ENCODE measurements at places on chromosomes 4 and X.

- DNase-seq = peak; percentile 19
Measured at GRCh38 chr4:114598191-114599121, at the start of gene UGT8. Gene UGT8 (plus strand): TSS chr4:114598807. CDS start chr4:114622881, 24,074 bp downstream.

DNA sequence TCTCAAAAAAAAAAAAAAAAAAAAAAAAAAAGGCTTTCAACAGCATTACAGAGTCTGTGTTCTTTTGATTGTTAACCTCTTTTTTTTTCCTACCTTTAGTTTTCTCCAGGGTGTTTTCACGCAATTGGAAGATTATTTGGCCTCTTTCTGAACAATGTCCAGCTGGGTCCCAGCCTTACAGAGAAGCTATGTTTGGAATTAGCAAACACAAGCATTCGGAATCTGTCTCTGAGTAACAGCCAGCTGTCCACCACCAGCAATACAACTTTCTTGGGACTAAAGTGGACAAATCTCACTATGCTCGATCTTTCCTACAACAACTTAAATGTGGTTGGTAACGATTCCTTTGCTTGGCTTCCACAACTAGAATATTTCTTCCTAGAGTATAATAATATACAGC is 13.3 kb downstream of the TLR3 start:
- DNase-seq = no peak

GRCh38 chr4:152448038-152448707 is 87.7 kb downstream of the FBXW7 start:
- no peak for DNase-seq

GRCh38 chr4:134117392-134118183 is 84.0 kb downstream of the PABPC4L start:
- no peak for DNase-seq

DNA sequence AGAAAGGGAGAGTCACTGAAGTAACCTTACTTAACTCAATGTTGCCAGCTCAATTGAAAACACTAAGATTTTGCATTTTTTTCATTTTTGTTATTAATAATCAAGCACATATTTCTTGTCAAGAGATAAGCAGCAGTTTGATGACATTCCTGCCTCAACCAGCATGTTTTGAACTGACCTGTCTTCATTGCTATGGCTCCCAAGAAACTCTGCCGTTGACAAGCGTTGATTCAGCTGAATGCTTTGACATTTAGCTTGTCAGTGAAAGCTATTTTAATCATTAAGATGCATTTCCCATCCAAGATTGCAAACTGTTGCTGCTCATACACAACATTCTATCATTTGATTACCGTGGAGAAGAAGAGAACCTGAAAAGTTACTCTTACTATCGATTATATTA is 5.9 kb downstream of the NAA11 start:
- no peak for DNase-seq

GRCh38 chr4:17780501-17781299 is 721 bp downstream of the FAM184B start:
- DNase-seq = no peak

GRCh38 chr4:47484168-47484567 is 907 bp upstream of the ATP10D start:
- DNase-seq = no peak

DNA sequence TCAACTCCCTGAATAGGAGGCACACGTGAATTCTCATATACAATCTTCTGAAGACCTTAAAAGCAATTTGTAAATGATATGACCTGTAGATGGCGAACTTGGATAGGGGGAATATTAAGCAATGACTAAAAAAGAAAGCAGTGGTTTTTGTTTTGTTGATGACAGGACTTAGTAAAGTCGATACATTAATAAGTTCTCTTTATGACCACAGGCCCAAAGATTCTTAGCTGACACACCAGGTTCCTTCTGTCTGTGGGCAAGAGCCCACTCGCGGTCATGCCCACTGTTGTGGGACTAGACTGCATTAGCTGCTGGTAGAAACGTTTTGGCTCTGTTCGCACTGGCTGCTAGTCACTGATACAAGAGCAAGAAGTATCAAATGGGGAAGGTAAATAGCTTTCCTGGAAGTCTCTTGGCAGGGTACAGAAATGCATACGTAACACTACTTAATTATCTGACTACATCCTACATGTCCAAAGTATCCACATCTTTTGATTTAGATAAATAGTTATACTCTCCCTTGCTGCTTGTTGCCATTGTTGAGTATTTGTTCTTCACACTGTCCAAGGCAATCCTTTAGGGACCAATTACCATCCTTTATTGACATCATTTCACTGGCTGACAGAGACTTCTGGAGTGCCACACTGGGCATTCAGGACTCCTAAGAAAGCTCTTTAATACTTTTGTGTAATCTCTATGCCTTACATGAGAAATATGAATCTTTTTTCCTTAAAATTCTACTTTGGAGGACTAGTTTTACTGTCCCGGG is 31.0 kb downstream of the ALPK1 start:
- DNase-seq = no peak

DNA sequence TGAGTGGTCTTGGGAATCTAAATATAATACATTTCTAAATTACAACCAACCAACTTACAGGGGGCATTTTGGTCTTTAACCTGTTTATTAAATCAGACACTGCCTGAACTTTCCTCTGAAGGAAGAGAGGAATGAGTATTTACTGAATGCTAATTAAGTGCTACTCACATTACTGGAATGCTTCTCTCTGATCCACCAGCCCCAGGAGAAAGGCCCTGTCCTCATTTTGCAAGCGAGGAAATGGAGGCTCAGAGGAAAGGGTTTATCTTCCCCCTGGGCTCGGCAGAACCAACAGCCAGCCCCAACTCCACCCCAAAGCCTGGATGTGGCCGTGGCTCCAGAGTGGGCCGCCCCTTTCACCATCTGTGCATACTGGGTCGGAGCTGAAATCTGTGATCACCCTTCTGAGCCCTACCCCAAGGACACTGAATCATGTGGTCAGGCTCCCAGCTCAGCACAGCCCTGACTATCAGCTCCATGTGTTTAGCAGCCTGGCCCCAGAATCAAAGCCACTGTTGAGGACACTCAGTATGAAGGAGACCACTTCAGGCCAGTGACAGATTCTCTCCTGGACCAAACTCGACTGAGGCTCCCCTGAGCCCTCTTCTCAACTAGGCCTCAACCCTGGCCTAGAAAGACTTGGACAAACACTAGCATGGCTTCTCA is 56.7 kb upstream of the ENPP6 start:
- no peak for DNase-seq

DNA sequence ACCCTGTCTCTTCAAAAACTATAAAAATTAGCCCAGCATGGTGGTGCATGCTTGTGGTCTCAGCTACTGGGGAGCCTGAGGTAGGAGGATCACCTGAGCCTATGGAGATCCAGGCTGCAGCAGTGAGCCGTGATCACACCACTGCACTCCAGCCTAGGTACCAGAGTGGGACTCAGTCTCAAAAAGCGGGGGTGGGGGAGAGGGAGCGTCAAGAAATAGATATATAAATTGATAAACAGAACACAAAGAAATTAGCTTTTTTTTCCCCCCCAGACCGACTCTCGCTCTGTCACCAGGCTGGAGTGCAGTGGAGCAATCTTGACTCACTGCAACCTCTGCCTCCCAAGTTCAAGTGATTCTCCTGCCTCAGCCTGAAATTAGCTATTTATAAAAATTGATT is 14.1 kb downstream of the PDS5A start:
- DNase-seq = no peak

Data from stimulated activated CD8-positive, alpha-beta memory T cell treated with anti-CD3 and anti-CD28 coated beads, Interleukin-7, amount 100 ng/mL, for 48 hours (primary cell).